ENCODE measurements at places on chromosomes 13 and 19. TPM values are rescaled to one million over a fixed set of nuclear protein-coding genes. Genes with fewer than 3 reads are reported as not detected.

- no peak for DNase-seq
These were observed 15.6 kb upstream of the WASF3 start for GRCh38 chr13:26541678-26542568.

- no peak for DNase-seq
These were observed 359.4 kb downstream of the ZNF536 start for GRCh38 chr19:30731591-30731990.

GRCh38 chr13:47413112-47413511 lies 516.3 kb upstream of the HTR2A start:
- DNase-seq: no peak

DNA sequence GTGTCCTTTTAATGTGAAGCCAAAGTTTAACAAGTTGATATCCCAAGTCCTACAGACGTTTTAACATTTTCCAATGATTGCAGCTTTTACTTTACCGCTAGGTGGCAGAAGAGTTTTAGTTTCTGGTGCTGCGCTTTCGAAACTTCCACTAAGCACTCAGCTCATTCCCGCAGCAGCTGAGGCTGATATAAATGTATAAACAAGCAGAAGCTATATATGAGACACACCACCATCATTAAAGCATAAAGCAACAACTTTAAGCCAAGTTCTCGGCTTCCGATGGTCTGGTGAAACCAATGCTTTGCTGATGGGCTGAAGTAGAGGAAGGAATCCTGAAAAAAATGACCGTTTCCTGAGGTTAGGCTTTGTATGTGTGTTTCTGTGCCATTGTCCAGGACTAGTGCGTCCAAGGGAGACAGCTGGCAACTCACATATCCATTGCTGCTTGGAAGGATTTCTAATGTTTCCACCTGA lies 753.9 kb downstream of the OLFM4 start:
- peak; percentile 49 for DNase-seq

- no peak for DNase-seq
These were observed 17.8 kb upstream of the EMC10 start for GRCh38 chr19:50458396-50459066.

The OVOL3 gene
- total RNA-seq: not detected

The ZNF730 gene
- 2.0 TPM for total RNA-seq

The NLRP12 gene
- total RNA-seq: 0.31 TPM

The PROZ gene
- total RNA-seq: not detected

All from H4 (cell line).